Sigmoid colon (tissue), 7 donors: ENCODE measurements at places on chromosomes 4 and X. TPM values are rescaled to one million over a fixed set of nuclear protein-coding genes. Genes with fewer than 3 reads are reported as not detected.

DNA sequence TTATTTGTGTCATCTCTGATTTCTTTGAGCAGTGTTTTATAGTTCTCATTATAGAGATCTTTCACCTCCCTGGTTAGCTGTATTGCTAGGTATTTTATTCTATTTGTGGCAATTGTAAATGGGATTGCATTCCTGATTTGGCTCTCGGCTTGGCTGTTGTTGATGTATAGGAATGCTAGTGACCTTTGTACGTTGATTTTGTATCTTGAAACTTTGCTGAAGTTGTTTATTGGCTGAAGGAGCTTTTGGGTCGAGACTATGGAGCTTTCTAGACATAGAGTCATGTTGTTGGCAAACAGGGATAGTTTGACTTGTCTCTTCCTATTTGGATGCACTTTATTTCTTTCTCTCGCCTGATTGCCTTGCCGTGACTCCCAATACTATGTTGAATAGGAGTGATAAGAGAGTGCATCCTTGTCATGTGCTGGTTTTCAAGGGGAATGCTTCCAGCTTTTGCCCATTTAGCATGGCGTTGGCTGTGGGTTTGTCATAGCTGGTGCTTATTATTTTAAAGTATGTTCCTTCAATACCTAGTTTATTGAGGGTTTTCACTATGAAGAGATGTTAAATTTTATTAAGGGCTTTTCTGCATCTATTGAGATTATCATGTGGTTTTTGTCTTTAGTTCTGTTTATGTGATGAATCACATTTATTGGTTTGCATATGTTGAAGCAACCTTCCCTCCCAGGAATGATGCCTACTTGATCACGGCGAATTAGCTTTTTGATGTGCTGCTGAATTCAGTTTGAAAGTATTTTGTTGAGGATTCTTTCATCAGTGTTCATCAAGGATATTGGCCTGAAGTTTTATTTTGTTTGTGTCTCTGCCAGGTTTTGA lies 72.7 kb upstream of the BOD1L1 start:
- DNase-seq, result no peak

DNA sequence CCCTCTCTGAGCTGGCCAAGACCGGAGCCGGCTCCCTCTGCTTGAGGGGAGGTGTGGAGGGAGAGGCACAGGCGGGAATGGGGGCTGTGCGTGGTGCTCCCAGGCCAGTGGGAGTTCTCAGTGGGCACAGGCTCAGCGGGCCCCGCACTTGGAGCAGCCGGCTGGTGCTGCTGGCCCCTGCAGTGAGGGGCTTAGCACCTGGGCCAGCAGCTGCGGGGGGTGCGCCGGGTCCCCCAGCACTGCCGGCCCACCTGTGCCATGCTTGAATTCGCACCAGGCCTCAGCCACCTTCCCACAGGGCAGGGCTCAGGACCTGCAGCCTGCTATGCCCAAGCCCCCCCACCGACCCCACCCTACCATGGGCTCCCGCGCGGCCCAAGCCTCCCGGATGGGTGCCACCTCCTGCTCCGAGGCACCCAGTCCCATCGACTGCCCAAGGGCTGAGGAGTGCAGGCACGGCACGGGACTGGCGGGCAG lies 602.5 kb downstream of the KCTD8 start:
- DNase-seq, result no peak

NUDT10 gene
- polyA plus RNA-seq, result 0.60 TPM

NDNF gene
- 1.2 TPM for polyA plus RNA-seq

PNMA6A gene
- 0.60 TPM for polyA plus RNA-seq

TMEM144 gene
- 7.9 TPM for polyA plus RNA-seq
